ENCODE measurements at places on chromosomes 6 and 20. TPM values are rescaled to one million over a fixed set of nuclear protein-coding genes. Genes with fewer than 3 reads are reported as not detected.

- H3K4me3 ChIP-seq = no peak overlapping the region
- H3K27ac ChIP-seq = no peak overlapping the region
- no peaks in the 10 kb centered on the region for H3K4me1 ChIP-seq
- DNase-seq = no peak
Observed at GRCh38 chr6:142651384-142651783, 293.6 kb downstream of the HIVEP2 start.

DNA sequence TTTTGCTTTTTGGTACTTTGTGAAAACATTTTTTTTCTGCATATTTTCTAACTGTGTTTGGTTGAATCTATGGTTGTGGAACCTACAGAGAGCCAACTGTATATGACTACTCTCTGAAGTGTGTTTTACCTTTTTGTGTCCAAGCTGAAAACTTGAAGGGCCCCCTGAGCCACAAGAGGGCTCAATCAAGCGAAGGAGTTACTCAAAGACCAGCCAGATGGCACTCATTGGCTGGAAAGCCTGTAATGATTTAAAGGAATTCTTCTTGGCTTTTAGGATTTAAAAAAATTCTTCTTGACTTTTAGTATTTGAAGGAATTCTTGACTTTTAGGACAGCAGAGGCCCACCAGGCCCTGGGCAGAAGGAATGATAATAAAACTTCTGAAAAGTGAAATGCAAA, 27.0 kb upstream of the ECI2 start:
- peaks cover under 1% of the 10 kb centered on the region for H3K27me3 ChIP-seq
- H3K36me3 ChIP-seq = no peaks in the 10 kb centered on the region
- no peak overlapping the region for H3K4me3 ChIP-seq
- H3K27ac ChIP-seq = no peak overlapping the region
- DNase-seq = no peak

GRCh38 chr20:36926653-36927200, 24.8 kb downstream of the SAMHD1 start:
- peaks cover 48% of the 10 kb centered on the region for H3K4me1 ChIP-seq
- H3K4me3 ChIP-seq = no peak overlapping the region
- DNase-seq = no peak
- H3K36me3 ChIP-seq = peaks cover 76% of the 10 kb centered on the region

- no peaks in the 10 kb centered on the region for H3K36me3 ChIP-seq
- H3K4me3 ChIP-seq = no peak overlapping the region
- no peaks in the 10 kb centered on the region for H3K4me1 ChIP-seq
- no peak for DNase-seq
- peaks cover 15% of the 10 kb centered on the region for H3K27me3 ChIP-seq
- no peak overlapping the region for H3K27ac ChIP-seq
Observed at GRCh38 chr6:1486387-1486786, 97.0 kb downstream of the FOXF2 start.

DNA sequence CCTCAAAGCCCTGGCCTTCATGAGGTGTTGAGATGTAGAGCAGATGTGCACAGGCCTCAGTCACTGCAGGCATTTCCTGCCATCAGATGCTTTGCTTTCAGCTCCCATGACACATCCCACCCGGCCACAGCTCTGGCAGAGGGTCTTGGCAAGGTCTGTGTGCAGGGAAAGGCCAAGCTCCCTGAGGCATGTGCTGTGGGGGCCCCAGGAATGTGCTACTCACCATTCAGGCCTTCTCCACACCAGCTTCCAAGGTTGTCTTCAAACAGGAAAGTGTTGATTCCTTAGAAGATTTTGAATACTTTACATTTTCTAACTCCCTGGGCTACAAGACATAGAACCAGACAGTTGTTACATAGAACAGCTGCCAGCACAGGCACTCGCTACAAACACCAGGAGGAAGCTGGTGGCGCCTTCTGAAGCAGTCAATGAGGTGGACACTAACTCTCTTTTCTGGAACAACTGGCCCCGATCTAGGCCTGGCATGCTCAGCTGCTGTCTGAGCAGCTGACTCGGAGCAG, 27.8 kb downstream of the CASS4 start:
- peak overlapping the region; percentile 42 for H3K4me3 ChIP-seq
- H3K4me1 ChIP-seq = peaks cover 47% of the 10 kb centered on the region
- peaks cover 19% of the 10 kb centered on the region for H3K36me3 ChIP-seq

DNA sequence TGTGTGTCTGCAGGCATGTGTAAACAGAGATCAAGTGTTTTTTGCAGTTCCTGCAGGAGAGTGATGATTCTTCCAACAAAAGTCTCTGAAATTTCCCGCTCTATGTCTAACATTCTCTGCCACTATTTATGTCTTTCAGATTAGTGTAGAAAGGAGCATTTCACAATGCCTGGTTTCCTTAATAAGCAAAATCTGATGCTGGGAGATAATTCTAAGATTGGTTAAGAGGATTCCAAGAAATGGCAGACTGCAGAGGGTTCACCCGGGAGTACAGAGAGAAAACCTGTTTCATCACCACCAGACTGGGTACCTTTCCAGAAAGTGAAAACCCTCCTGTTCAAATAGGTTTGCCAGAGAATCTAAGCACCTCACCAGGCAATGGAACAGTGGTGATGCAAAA, 62.7 kb downstream of the FOXC1 start:
- no peaks in the 10 kb centered on the region for H3K4me1 ChIP-seq
- no peak overlapping the region for H3K27ac ChIP-seq
- no peaks in the 10 kb centered on the region for H3K36me3 ChIP-seq
- DNase-seq = no peak
- no peaks in the 10 kb centered on the region for H3K27me3 ChIP-seq
- no peak overlapping the region for H3K4me3 ChIP-seq

- no peaks in the 10 kb centered on the region for H3K4me1 ChIP-seq
- DNase-seq = no peak
- no peak overlapping the region for H3K4me3 ChIP-seq
- no peak overlapping the region for H3K27ac ChIP-seq
Observed at GRCh38 chr6:95417856-95418255, 159.5 kb upstream of the MANEA start.

Gene TRIM10
- total RNA-seq = not detected

GRCh38 chr6:46715141-46715540, 20.0 kb downstream of the PLA2G7 start:
- no peaks in the 10 kb centered on the region for H3K4me1 ChIP-seq
- no peaks in the 10 kb centered on the region for H3K36me3 ChIP-seq
- no peak overlapping the region for H3K4me3 ChIP-seq
- no peak for DNase-seq

DNA sequence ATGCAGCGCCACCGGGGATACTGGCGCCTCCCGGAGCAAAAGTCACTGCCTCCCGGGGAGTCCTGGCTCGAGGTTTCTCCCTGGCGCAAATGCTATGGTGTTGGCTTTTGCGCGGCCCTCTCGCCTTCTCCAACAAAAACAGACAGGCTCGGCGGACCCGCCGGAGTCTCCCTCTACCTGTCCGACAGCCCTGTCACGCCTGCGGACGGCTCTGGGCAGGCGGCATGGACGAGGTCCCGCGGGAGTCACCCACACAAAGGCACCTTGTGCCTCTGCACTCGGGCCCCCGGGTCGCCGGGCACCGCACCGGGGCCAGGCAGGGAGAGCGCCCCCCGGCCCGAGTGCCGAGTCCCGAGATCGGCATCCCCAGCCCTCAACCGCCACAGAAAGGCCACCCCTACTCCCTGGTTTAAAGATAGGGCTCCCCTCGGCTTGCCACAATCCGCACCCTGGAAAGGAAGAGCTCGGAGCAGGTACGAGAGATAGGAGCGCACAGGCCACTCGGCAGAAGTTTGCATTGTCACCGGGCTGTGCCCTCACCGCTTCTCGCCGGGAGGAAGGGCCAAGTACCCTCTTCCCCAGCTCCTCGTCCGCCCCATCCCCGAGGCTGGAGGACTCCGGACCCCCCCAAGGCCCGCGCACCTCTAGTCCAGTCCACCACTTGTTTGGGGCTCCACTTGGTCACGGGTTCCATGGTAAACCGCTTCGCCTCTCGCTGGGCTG, 903 bp downstream of the CNKSR3 start:
- no peak overlapping the region for H3K27ac ChIP-seq
- peaks cover 10% of the 10 kb centered on the region for H3K4me1 ChIP-seq
- H3K4me3 ChIP-seq = peak overlapping the region; percentile 47
- H3K27me3 ChIP-seq = peaks cover 53% of the 10 kb centered on the region
- no peaks in the 10 kb centered on the region for H3K36me3 ChIP-seq

Measured in activated CD4-positive, alpha-beta T cell treated with anti-CD3 and anti-CD28 coated beads, Interleukin-2, amount 10 ng/mL, durations not matched to agents 7 days and 5 days (primary cell).